ENCODE measurements at places on chromosomes 16 and 17.
A peak's percentile ranks its signal among the peaks of the same experiment; 100 is the strongest.

DNA sequence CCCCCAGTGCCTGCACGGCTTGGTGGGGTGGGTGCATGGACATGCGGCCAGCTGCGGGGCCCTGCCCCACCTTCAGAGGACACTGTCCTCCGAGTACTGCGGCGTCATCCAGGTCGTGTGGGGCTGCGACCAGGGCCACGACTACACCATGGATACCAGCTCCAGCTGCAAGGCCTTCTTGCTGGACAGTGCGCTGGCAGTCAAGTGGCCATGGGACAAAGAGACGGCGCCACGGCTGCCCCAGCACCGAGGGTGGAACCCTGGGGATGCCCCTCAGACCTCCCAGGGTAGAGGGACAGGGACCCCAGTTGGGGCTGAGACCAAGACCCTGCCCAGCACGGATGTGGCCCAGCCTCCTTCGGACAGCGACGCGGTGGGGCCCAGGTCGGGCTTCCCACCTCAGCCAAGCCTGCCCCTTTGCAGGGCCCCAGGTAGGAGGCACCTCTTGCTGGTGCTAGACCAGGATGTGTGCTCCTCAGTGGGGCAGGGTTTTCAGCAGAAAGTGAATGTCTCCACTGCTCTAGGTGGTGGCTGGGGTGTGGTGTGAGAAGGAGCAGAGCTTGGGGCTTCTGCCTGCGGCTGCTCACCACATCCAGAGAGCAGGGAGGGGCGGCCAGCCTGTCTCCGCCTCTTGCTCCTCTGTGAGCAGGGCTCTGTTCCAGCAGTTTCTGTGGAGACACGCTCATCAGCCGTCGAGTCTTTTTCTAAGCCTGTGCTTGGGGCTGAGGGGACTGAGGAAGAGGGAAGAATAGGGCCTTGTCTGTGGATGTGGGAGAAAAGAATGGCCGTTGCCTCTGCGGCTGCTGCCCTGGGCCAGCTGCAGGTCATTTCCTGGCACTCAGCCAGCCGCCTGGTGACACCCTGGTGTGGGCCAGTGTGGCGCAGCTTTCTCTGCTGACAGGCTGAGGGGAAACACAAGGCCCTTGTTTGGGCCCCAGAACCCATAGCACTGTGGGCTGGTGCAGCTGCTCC, 2.2 kb downstream of the ZNF276 start:
- H3K36me3 ChIP-seq: peaks cover 46% of the 10 kb centered on the region
- H3K27ac ChIP-seq: no peak overlapping the region
- DNase-seq: no peak
- H3K4me1 ChIP-seq: peaks cover 33% of the 10 kb centered on the region
- H3K4me3 ChIP-seq: no peak overlapping the region

DNA sequence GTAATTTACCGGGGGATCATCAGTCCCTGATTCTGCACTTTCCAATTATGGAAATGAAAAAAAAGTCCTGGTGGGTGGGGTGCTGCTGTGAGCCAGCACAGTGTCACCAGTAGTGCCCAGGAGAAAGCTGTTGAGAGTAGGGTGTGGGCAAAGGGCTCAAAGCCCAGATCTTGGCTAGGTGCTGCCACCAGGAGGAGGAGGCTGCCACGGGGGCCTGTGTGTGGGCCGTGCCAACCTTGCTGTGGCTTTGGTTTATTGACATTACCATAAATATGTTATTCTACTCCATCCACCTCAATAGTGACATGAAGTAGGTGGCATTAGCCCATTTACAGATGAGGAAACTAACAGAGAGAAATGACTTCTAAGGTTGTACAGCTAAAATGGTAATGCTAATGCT, 6.7 kb upstream of the PRPSAP2 start:
- H3K27ac ChIP-seq: no peak overlapping the region
- H3K36me3 ChIP-seq: no peaks in the 10 kb centered on the region
- no peak for DNase-seq

- no peak for DNase-seq
- peaks cover 46% of the 10 kb centered on the region for H3K27me3 ChIP-seq
- peaks cover 3% of the 10 kb centered on the region for H3K36me3 ChIP-seq
- no peak overlapping the region for H3K27ac ChIP-seq
- H3K4me1 ChIP-seq: peaks cover 27% of the 10 kb centered on the region
These were observed 4.4 kb downstream of the GAA start for GRCh38 chr17:80105762-80106161.

GRCh38 chr16:69903865-69904415, 47.2 kb upstream of the CLEC18A start:
- H3K27me3 ChIP-seq: no peaks in the 10 kb centered on the region
- peaks cover 4% of the 10 kb centered on the region for H3K36me3 ChIP-seq
- H3K27ac ChIP-seq: no peak overlapping the region
- H3K4me3 ChIP-seq: peak overlapping the region; percentile 2
- no peak for DNase-seq

GRCh38 chr17:4525691-4526397, 27.2 kb downstream of the SPNS2 start:
- H3K27ac ChIP-seq: no peak overlapping the region
- DNase-seq: no peak
- H3K36me3 ChIP-seq: peaks cover 26% of the 10 kb centered on the region
- H3K4me1 ChIP-seq: peaks cover 3% of the 10 kb centered on the region

DNA sequence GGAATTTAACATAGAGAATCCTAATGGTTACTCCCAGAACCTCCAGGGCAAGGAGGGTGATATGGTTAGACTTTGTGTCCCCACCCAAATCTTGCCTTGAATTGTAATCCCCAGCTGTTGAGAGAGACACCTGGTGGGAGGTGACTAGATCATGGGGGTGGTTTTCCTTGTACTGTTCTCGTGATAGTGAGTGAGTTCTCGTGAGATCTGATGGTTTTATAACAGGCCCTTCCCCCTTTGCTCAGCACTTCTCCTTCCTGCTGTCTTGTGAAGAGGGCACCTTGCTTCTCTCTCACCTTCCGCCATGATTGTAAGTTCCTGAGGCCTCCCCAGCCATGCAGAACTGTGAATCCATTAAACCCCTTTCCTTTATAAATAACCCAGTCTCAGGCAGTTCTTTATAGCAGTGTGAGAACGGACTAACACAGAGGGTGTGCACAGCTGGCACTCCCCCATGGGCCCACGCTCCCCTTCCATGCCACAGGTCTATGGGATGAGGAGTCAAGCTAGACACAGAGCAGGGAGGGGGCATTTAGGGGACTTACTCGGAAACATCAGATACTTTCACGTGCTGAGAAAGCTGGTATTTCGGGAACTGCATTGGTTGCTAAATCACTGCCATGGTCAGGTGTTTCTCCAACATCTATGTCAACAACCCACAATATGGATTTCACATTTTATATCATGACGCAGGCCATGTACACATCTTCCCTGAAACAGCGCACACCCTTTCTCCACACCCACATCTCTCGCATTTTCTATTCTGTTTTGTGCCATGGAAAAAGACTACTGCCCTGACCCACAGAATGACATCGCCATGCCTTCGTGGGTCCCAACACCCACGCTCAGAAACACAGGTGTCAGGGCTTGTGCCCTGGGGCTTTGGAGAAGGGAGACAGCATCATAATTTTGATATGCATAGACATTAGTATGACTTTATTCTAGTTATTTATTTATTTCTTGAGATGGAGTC, 199.1 kb upstream of the GSE1 start:
- peaks cover 14% of the 10 kb centered on the region for H3K4me1 ChIP-seq
- DNase-seq: no peak
- no peak overlapping the region for H3K27ac ChIP-seq
- H3K36me3 ChIP-seq: no peaks in the 10 kb centered on the region
- H3K4me3 ChIP-seq: no peak overlapping the region
